Stimulated activated CD4-positive, alpha-beta T cell treated with anti-CD3 and anti-CD28 coated beads, Interleukin-2, amount 100 ng/mL, for 24 hours (primary cell): ENCODE measurements at places on chromosomes 2 and 18.

DNA sequence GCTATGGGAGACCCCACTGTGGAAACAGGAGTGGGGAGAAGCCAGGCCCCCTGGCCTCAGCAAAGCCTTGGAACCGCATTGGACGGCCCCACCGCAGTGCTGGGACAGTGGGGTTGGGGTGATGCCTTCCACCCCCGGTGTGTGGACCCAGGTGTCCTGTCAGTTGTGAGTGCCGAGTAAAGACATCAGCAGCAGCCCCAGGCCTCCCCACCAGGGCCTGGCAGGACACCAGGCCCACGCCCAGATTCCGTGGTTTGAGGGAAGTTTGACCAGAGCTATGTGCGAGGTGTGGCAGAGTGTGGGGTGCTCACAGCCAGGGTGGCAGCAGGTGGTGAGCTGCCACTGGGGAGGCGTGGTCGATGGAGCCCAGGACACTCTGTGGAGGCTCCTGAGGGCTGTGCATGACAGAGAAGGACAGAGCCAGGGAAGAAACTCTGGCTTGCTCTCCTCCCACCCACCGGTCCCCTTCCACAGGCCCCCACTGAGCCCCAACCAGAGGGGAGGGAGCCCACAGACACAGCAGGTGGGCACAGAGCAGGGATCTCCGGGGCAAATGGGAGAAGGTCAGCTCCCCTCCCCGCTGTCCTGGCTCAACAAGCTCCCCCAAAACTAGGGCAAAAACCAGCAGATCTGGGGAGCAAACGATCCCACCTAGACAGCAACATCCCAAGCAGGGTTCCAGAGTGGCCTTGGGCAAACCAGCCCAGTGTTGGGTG is 69.1 kb downstream of the TWIST2 start:
- DNase-seq: no peak

GRCh38 chr2:15243762-15244161 is 317.4 kb downstream of the NBAS start:
- DNase-seq: no peak

GRCh38 chr2:238306672-238306998 is 13.7 kb upstream of the TRAF3IP1 start:
- no peak for DNase-seq

GRCh38 chr18:31634331-31634713 is 42.6 kb downstream of the TTR start:
- DNase-seq: no peak

DNA sequence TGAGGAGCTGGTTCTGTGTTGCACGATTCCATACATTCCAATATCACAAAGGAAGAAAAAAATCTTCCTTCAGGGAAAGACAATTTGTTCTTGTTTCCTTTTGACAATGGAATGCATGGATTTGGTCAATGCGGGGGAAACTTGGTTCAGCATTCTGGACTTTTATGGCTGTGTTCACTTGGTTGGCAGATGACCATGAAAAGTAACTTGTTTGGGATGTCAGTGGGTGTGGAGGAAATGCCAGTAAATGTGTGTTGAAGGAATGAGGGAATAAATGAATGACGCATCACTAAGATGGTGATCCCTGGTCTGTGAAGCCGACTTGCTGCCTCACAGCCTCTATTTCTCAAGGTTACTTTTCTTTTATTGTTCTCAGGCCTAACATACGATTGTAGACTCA is 53.7 kb downstream of the THUMPD2 start:
- DNase-seq: no peak

DNA sequence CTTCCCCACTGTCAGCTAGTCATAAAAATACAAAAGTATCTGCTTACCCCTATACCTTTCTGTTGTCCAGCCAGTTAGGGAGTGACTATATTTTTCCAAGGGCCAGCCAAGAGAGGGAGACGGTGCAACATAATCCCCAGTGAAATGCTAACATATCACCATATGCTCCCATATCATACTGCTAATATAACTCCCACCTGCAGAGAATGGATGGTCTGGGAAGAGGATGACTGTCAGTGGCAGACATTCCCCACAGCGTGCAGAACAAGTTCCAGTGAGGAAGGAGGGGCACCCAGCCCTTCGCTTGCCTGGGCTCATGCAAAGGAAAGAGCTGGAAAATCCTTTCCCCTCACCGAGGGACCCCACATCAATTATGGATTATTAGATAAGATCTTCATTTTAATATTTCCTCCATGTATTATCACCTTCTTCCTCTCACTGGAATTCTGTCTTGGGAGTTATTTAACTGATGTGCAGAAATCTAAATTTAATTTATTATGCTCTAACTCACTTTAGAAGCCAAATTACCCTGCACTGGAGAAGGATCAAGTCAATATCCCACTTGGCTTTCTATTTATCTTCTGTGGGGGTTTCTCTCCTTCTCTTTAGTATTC is 135.6 kb downstream of the GALNT14 start:
- DNase-seq: no peak

DNA sequence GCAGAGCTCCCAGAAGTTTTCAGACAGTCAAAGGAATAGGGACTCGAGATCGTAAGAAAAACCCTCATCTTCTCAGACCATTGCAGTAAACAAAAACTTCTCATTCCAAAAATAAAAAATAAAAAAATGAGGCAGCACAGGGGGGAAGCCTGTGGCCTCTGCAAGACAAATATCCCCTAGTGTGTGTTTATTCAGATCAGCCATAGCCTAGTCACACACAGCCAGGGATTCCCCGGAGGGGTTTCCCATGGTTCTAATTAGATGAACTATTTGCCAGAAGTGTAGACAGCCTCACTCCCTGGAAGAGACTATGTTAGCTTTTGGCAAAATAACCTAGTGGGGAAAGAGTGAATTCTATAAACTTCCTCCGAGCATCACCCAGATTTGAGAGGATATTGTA is 122.9 kb upstream of the KLF7 start:
- no peak for DNase-seq

DNA sequence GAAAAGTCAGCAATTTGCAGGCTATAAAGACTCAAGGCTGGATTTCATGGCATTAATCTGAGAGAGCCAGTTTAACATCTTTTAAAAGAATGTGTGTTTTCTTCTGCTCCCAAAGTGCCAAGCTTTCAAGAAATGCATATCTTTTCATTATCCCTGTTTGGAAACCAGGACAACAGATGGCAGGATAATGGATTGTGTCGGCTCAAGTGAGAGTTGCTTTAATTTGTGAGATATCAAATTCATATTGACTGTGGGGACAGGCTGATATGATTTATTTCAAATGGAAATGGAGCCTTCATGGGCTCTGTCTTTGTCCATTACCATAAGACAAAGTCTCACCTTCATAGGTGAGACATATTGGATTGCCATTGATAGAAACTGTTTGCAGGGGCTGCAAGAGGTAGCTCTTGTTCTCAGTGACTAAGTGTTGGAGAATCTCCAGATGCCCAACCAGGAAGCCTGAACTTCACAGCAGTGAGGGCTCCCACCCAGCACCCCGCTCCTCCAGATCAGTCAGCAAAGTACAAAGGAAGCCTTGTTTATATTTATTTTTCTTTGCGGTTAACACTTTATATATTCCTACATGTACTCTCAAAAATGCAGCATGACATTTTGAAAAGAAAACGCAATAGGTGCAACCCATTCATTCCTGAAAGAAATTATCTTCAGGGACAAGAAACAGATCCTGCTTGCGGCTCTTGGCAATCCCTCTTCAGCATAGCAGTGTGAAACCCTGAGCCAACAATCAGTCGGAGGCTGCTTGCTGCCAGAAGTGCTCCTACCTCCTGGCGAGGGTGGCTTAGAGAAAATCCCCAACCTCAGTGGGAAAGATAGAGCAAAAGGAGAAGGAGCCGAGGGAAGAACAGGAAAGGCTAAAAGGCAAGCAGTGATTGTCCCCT is 65.8 kb upstream of the ATL2 start:
- DNase-seq: no peak

- DNase-seq: no peak
Measured at GRCh38 chr2:189360861-189361260, 80.4 kb upstream of the WDR75 start.

GRCh38 chr2:140596447-140596846 is 1534.4 kb downstream of the LRP1B start:
- no peak for DNase-seq

- no peak for DNase-seq
Measured at GRCh38 chr18:61189376-61189775, 143.9 kb upstream of the CDH20 start.

DNA sequence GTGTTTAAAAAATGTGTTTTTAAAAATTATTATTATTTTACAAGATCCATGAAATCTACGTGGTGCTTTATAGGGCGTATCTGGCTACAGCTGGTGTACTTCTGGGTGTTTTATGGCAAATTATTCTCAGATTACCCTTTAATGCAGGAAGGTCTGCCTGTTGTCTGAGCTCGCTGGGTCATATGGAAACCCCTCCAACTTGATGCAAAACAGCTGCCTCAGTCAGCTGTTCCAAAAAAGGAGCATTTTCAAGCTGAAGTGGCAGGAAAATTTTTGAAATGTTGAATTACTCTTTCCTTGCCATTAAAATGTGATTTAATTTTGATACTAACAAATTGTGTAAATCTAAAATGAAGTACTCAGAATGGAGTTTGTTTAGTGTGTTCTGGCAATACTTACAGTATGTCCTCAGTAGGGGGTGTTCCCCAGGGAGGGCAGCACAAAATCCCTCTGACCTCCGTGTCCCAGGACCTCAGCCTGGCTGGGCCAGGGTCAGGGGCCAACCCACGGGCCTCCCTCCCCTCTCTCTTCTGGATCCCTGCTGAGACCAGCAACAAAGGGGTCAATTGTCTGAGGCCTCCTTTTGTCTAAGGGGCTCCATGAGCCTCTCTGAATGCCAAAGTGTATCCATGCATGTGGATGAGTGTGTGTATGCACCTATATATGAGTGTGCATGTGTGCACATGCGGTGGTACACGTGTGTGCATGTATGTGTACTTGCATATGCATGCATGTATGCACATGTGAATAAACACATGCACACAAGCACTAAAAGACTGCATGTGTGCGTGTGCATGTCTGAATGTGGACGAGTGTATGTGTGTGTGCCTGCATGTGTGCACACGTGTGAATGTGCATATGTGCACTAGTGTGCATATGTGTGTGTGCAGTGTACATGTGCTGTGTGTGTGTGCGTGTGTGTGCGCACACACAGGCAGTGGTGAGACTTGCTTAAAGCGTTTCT is 105.4 kb downstream of the ACOXL start:
- no peak for DNase-seq

DNA sequence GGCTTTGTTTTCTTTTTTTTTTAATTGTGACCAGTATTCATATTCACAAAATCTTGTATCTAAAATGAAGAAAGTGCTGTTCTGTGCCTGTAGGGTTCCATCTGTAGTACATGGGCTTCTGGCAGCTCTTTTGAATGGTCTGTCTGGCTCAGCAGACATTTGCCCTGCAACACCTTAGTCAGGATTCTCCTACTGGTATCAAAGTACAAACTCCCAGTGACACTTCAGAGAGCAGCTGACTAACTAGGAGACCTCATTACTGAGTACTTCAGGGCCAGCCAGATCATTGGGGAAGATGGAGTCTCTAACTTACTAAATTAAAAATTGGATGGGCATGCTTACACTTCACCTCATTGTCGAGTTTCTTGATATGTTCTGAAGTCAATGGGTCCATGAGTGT is 39.7 kb downstream of the GRHL1 start:
- DNase-seq: no peak

GRCh38 chr2:10408649-10409579 is 39.2 kb downstream of the ODC1 start:
- DNase-seq: peak; percentile 85

- no peak for DNase-seq
Measured at GRCh38 chr2:220198896-220199295, 571.5 kb downstream of the SLC4A3 start.

GRCh38 chr2:128465246-128466170 is 146.8 kb upstream of the HS6ST1 start:
- DNase-seq: no peak

DNA sequence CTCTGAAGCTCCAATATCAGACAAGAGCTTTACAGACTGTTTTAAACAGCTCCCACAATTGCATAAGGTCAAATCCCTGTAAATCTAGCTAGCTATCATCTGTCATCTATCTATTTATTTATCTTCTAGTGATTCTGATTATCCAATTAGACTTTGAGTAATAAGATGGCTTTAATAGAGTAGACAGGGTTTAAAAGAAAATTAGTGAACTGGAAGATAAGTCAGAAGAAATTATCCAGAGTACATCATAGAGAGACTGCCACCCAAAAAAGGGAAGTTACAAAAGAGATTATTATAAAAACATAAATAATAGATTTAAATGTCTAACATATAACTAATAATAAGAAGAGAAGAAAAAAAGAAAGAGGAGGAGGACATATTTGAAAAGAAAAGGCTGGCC is 8.0 kb upstream of the ZC3H8 start:
- DNase-seq: no peak

GRCh38 chr2:6921321-6921922 is 4.2 kb downstream of the RNF144A start:
- no peak for DNase-seq

DNA sequence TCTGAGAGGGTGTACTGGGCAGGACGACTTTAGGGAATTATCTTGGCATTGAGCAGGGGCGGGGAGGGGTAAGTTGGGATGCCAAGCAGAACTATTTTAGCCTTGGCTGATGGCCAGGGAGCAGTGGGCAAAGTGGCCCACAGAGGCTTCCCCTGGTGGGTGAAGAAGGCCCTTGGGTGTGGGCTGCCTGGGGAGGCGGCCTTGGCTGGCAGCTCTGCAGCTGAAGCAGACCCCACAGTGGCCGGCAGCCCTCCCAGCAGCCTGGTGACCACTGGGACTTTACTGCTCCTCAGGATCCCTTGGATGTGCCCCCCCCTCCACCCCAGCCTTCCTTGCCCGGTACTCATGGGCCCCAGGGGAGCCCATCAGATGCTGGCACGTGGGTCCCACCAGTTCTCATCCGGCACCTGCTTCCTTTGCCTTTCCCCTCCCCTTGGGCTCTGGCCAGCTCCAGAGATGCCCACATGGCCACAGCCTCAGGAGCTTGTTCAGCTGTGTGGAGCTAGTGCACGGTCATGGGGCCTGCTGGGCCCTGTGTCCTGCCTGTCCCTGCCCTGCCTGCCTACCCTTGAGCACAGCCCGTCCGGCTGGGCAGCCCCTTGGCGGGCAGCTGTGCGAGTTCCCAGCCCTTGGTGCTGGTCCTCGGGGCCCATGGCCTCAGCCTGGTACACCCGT is 122.1 kb upstream of the HS6ST1 start:
- peak; percentile 9 for DNase-seq

- no peak for DNase-seq
Measured at GRCh38 chr2:127160676-127161075, 53.7 kb upstream of the BIN1 start.

- DNase-seq: peak; percentile 55
Measured at GRCh38 chr2:169363560-169364150, 1.3 kb upstream of the LRP2 start.

DNA sequence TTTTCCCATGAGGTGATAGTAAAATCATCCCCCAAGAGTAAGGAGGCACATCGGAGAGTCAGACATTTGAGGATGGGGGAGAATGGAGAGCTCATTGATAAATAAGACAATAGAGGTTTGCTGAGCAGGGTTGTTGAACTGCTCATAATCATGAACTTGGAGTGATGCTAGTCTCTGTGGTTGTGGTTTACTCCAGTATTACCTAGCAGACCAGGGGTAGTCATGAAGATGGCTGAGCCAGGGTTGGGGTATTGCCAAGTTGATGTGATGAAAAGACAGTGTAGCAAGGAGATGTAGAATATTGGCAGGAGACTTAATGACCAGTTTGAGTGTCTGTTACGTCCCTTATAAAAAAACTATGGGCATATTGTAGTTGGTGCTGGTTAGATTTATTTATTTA is 25.4 kb downstream of the CYBRD1 start:
- no peak for DNase-seq

GRCh38 chr2:96520697-96521096 is 15.5 kb upstream of the NEURL3 start:
- DNase-seq: no peak

- peak; percentile 24 for DNase-seq
Measured at GRCh38 chr2:174335988-174336500, 1.3 kb downstream of the SP9 start.

GRCh38 chr2:190685333-190685732 is 36.5 kb downstream of the NAB1 start:
- no peak for DNase-seq
